ENCODE measurements at places on chromosomes 6 and 20. TPM values are rescaled to one million over a fixed set of nuclear protein-coding genes. Genes with fewer than 3 reads are reported as not detected.

DNA sequence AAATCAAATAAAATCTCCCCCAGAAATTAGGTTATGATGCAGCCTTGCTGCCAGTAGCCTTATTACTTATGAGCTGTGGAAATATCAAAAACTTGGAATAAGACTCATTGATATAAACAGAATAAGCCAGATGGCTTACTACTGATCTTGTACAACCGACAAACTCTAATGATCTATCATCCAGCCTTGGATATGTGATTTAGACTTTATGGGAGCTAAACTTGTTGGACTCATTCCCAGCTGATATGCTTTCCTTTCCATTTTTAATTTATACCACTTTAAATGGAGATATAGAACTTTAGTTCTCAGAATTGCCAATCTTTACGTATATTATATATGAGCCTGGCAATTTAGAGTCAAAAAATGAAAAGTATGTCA, 5.0 kb downstream of the UST start:
- no peak for DNase-seq

- DNase-seq: no peak
These were observed 72.1 kb downstream of the TXLNB start for GRCh38 chr6:139219746-139220145.

- DNase-seq: peak; percentile 90
These were observed 25.3 kb upstream of the SLCO4A1 start for GRCh38 chr20:62616728-62617621.

DNA sequence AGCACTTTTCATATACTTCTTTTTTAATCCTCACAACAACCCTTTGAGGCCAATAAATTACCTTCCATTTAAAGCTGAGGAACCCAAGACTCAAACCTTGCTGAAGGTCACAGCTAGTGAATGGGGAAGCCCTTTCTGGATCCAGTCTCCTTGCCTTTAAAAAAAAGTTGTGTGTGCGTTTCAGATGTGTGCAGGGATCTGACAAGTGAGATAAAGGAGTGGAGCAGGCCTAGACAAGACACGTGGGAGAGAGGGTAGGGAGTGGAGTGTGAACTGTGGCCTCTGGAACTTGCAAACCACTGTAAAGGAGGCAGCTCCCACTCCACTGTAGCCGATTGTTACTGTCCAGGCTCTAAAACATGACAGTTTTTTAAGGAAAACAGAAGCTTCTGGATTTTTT, 1.9 kb downstream of the KLHL32 start:
- DNase-seq: no peak

DNA sequence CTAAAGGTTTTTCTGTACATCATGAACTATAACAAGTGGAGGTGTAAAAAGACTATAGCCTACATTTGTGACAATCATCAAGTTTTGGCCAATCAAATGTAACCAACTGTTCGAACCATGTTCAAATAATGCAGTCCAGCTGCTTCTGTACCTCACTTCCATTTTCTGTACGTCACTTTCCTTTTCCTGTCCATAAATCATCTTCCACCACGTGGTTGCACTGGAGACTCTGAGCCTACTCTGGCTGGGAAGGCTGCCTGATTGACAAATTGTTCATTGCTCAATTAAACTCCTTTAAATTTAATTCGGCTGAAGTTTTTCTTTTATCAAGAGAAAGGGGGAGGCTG, 270.4 kb upstream of the JARID2 start:
- DNase-seq: no peak

- no peak for DNase-seq
These were observed 25.9 kb upstream of the DEFB113 start for GRCh38 chr6:49995278-49995677.

GRCh38 chr20:46220455-46221207, 87.7 kb downstream of the CDH22 start:
- DNase-seq: no peak

LAMP5 gene
- not detected for total RNA-seq

ULBP1 gene
- total RNA-seq: not detected

ADAM33 gene
- total RNA-seq: 5.6 TPM

DOK5 gene
- not detected for total RNA-seq
